ENCODE measurements at places on chromosomes 7 and 10.

DNA sequence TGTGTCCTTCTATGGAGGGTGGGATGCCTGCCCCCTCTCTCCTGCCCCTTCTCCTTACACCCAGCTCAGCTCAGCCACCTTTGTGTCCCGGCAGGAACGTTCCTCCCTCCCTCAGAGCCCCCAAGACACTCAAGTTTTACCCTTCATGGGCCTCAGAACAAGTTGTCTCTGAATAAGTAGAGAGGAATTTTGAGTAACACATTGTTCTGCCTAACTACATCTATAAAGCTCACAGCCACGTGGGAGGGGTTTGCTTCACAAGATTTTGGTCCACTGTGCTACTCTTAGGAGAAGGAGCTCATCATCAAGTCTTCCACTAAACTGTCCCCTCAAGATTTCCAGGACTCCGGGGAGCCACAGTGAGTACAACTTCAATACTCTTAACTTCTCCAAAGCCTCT, 51.6 kb upstream of the ZNF32 start:
- DNase-seq: no peak

GRCh38 chr7:92609921-92610518, 19.8 kb upstream of the FAM133B start:
- DNase-seq: no peak

GRCh38 chr7:133934977-133935330, 192.2 kb upstream of the LRGUK start:
- DNase-seq: no peak

DNA sequence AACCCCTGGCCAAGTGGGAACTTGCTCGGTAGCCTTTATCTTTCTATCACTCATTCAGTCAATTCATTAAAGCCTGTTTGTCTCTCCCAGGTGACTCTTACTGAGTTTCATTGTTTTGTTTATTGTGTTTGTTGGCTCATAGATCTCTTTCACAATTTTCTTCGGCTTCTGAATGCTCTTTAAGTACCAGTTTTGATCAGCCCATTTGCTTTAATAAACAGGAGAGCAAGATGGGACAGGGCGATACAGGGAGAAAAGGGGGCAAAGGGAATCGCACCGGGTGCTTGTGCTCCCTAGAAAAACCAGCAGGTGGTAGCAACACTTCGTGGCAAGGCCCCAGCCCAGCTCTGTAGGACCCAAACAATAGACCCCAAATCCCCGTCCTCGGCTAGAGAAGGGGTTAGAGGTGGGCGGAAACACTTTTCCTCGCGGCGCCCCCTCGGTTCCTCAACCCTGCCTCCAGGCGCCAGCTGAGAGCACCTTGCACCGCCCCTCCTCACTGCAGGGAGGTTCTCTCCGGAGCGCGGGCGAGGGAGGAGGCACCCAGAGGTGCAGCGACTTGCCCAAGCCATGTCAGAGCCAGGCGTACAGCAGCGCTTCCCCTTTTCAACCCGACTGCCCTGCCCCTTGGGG, 1.0 kb upstream of the EPHB6 start:
- DNase-seq: no peak

- DNase-seq: no peak
These were observed 239.2 kb downstream of the RNLS start for GRCh38 chr10:88343761-88344484.

GRCh38 chr7:80393786-80394185, 118.1 kb downstream of the GNAT3 start:
- no peak for DNase-seq

DNA sequence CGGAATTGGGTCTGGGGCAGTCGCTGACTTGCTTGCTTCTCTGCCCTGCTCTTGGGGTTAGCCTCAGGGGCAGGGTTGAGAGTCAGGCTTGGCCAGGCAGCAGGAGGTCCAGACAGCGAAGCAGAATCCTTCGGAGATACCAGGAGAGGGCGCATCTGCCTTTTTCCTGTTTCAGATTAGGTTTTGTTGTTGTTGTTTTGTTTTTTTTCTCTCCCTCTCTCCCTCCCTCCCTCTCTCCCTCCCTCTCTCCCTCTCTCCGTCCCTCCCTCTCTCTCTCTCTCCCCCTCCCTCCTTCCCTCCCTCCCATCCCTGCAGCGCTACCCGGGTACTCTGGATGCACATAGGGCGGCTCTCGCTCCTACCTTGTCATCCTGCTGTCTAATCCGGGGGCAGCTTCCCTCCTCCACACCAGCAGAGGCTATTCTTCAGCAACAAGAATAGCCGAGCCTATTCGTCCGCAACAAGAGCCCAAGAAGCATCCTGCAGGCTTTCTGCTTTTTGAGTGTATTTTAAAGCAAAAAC, 758 bp upstream of the OPTN start:
- DNase-seq: no peak

GRCh38 chr10:132809232-132810140, 23.5 kb upstream of the NKX6-2 start:
- DNase-seq: no peak

GRCh38 chr10:21498377-21498776, 27.1 kb downstream of the SKIDA1 start:
- DNase-seq: no peak

- no peak for DNase-seq
These were observed 1.9 kb downstream of the DGKI start for GRCh38 chr7:137844677-137845425.

- DNase-seq: no peak
These were observed 93.2 kb downstream of the ADK start for GRCh38 chr10:74244097-74244685.

DNA sequence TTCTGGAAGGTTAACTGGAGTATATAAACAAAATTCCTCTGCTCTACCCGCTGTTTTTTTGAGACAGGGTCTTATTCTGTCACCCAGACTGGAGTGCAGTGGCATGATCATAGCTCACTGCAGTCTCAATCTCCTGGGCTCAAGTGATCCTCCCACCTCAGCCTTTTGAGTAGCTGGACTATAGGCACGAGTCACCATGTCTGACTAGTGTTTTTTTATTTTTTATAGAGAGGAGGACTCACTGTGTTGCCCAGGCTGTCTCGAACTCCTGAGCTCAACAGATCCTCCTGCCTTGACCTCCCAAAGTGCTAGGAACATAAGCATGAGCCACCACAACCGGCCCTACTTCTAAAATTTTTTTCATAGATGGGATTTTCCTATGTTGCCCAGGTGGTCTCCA, 2.2 kb downstream of the RAB18 start:
- DNase-seq: no peak

GRCh38 chr7:80154656-80155333, 20.2 kb downstream of the GNAI1 start:
- DNase-seq: peak; percentile 77

GRCh38 chr7:132580277-132580676, 4.0 kb upstream of the PLXNA4 start:
- DNase-seq: no peak

- no peak for DNase-seq
These were observed 151.6 kb downstream of the TMEM26 start for GRCh38 chr10:61301575-61301974.

Data from SK-N-MC (cell line).